ENCODE measurements at places on chromosomes 6 and 20.

DNA sequence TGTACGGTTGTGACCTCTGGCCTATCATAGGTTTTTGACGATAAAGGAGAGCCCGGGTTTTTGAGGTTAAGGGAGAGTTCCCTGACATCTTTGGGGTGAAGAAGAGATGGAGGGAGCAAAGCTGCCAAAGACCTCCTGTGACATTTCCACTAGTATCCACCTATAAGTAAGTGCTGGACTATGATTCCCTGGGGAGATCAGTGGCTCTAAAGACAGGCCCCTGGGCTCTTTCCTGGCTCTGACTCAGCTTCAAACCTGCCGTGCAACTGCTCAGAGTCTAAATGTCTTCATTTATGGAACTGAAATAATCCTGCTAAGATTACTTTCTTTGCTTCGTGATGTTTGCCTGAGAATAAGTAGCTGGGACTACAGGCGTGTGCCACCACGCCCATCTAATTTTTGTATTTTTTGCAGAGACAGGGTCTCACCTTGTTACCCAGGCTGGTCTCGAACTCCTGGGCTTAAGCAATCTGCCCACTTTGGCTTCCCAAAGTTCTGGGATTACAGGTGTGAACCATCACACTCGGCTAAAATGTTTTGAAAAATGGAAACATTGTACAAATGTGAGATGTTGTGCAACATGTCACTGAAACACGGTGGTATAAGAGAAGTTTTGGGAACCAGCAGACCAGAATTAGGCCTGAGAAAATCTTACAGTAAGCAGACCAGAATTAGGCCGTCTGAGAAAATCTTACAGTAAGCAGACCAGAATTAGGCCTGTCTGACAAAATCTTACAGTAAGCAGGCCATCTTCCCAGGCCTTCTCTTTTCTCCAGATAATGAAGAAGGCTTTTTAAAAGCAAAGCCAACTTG, 1.1 kb upstream of the PAQR8 start:
- no peak for DNase-seq

GRCh38 chr20:45067087-45067486, 33.8 kb downstream of the KCNS1 start:
- no peak for DNase-seq

GRCh38 chr6:138805016-138805765, 9.3 kb downstream of the ECT2L start:
- DNase-seq: no peak

DNA sequence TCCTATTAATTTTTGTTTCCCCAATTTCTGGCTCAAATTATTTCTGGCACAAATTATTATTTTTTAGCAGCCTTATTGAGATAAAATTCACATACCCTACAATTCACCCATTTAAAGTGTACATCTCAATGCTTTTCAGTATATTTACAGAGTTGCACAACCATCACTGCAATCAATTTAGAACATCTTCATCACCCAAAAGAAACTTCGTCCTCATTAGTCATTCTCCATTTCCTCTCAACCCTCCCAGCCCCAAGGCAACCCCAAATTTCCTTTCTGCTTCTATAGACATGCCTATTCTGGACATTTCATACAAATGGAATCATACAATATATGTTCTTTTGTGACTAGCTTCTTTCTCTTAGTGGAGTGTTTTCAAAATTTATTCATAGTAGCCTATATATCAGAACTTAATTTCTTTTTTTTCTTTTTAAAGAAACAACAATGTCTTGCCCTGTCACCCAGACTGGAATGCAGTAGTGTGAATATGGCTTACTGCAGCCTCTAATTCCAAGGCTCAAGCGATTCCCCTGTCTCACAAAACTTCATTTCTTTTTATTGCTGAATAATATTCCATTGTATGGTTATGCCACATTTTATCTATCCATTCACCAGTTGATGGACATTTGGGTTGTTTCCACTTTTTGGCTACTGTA, 84.5 kb downstream of the DNAH8 start:
- no peak for DNase-seq

DNA sequence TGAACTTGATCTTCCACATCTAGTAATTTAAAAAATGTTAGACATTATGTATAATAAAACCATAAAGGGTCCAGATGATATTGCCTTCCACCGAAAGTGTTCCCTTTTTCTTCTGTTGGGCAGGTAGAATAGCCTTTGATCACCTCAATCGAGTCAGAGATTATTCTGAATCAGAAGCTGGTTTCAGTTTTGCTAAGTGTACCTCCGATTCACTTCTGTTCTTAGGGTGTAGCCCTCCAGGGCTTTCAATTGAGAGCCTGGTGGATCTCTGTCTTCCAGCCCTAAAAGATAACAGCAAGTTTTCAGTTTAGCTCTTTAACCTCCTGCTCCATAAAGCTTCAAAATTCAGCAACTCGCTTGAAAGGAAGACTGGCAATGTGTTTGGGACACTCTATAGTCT, 21.1 kb upstream of the AIG1 start:
- DNase-seq: no peak

GRCh38 chr6:30493643-30494250, 4.4 kb downstream of the HLA-E start:
- peak; percentile 70 for DNase-seq

DNA sequence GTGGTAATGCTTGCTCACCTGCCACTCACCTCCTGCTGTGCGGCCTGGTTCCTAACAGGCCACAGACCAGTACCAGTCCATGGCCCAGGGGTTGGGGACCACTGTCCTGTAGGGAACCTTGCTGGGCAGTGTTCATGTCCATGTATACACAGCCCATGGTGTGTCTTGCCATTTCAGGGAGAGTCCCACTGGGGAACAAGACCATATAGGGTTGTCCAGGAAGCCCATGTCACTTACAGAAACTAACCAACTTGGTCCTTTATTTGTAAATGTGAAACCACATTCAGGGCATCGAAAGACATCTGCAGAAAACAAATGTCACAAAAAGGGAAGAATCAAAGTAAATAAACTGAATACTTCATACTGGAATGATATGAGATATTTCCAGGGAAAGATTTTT, 179.1 kb downstream of the NFATC2 start:
- no peak for DNase-seq

DNA sequence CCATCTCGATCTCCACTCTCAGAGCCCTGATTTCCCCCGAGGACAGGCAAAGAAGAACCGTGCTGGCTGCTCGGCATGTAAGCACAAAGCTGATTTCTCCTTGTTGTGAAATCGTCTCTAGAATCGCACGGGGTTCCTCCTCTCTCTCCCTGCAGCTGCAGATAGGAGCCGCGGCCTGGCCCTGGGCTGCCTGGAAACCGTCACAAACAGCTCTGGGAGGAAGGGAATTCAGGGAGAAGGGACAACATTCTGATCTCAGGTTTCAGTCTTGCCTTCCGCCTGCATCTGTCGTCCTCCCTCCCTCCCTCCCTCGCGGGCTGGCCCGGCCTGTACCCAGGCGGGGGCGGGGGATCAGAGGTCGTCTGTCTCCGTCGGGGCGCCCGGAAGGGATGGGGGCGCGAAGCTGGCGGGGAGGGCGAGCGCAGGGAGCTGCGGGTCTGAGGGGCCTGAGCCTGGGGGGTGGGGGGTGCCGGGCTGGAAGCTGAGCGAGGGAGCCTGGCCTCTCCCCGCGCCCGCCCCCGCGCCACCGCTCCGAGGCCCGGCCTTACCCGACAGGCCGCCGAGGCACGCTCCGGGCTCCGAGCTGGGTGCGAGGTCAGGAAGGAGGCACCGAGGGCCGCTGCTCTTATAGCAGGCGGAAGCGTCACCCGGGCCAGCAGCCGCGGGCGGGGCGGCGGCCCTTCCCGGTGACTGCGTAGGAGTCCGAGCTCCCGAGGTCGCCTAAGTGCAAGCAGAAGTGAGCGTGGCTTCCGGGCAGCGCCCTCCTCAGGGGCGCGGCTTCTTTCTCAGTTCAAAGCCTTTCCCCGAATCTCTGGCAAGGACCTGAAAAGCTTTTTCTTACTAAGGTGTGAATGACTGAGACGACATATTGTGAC, at the start of gene SERPINB1:
TSS of gene SERPINB1 (minus strand) at position 600 of the 875 bp plus-strand sequence. CDS start 1,277 bp downstream, outside the sequence.
- DNase-seq: peak; percentile 89

GRCh38 chr6:111837641-111838500, 35.4 kb downstream of the FYN start:
- DNase-seq: peak; percentile 62

DNA sequence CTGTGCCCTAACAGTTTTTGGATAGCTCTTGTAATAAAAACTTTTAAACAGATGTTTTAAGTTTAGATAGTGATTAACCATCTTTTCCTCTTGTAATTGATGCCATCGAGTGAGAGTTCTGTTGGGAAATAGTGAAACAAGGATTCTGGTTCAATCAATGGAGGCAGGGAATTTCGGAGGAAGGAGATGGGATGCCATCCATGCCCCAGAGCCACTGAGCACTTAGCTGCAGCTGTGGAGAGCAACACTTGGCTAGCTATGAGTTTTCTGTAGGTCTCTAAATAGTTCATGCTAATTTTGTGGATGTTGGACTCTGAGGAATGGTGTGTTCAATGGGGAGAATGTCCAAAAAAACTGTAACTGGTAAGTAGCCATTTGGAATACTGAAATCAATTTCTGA, 16.7 kb downstream of the CBFA2T2 start:
- DNase-seq: no peak

GRCh38 chr6:52641826-52642225, 29.1 kb upstream of the TMEM14A start:
- DNase-seq: no peak

DNA sequence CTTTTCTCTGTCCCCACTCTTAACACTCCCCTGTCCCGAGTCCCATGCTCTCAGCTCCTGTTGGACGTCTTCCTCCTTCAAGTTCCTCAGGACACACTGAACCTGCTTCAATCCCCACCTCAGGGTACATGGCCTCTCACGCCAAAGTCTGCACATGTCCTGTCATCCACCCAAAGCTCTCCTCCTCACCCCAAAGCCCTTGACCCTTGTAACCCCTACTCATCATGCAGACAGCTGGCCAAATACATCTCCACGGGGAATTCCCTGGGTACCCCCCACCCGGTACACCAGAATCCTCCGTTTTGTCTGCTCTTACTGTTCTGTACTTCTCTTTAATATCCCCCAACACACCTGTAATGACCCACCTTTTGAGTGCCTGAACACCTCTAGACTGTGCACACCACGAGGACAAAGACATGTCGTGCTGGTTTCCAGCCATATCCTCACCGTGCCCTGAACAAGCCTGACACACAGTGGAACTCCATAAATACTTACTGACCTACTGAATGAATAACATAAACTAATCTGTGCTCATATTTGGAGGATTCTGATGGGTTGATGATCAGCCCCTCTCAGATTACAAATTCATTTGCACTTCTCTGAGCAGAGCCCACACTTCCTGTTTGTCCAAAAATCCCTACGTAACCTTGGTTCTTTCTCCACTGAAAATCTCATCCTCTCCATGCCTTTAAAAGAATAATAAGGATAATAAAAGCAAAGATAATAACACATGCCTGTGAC, 66.8 kb upstream of the EYA2 start:
- DNase-seq: no peak

DNA sequence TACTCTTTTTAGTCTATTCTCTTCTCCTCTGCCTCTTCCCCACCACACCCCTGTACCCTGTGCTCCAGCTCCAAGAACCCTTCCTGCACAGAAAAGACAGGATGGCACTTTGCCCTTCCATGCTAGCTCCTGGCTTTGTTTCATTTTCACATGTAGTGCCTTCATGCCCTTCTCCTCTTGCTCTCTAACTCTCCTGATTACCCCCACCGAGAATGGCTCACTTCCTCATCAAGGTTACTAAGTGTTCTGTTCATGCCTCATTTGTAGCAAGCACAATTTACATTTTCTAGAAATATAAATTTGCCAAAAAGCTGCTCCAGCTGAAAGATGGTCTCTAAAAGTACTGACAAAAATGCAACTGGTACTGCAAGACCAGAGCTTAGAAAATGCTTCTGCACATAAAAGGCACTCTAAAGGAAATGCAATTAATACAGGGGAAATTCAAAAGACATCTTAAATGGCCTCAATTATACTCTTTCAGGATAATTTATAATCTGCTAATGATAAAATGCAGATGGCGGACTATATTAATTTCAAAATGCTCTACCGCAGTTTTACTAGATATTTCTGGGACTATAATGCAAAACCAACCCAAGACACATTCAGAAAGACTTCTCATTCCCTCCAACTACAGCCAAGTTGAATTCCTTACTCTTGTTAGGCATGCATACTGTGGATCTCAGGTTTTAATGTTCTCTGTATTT, 570.2 kb downstream of the PRKN start:
- no peak for DNase-seq

DNA sequence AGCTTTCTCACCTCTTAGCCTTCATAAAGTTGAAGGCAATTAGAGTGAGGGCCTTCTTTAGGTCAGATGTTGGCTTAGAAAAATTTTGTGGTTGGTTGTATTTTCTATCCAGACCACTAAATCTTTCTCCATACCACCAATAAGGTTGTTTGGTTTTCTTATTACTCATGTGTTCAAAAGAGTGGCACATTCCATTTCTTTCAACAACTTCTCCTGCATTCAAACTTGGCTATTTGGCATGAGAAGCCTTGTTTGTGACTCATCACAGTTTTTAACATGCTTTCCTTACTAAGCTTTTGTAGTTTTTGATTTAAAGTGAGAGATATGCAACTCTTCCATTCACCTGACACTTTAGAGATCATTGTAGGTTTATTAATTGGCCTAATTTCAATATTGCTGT, 949.6 kb downstream of the TBC1D32 start:
- DNase-seq: no peak

- no peak for DNase-seq
These were observed 30.6 kb downstream of the FAM229B start for GRCh38 chr6:112118034-112118433.

DNA sequence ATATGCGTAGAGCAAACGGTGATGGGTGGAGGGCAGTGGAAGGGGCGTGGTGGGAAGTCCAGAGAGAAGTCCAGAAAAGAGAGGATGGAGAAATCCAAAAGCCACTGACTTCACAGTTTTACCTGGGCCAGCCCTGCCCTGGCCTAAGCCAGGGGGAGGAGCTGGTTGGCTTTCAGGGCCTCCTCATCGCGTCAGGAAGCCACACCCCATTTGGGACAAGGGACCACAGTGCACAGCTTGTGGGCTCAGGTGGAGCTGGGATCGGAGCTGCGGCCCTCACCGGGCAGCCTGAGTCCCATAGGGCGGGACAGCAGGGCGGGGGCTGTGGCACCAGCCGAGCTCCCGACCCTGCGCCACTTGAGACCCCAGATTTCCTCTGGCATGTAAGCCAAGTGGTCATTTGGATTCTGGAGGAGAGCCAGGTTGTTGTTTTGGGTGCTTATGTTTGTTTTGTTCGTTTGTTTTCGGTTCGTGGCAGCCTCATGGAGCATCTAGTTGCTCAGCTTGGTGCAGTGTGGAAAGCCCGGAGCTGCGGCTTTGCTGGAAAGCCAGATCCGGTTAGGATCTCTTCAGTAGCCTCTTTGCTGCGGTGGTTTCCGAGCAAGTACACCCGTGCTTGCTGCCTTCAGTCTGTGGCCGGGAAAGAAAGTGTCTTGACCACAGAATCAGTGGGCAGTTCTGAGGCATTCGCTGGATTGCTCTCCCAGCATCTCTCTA, 42.2 kb downstream of the RIOK1 start:
- DNase-seq: no peak
